ENCODE measurements at places on chromosomes 4 and X.

- DNase-seq = no peak
Observed at GRCh38 chr4:41177016-41177415, 37.3 kb downstream of the APBB2 start.

DNA sequence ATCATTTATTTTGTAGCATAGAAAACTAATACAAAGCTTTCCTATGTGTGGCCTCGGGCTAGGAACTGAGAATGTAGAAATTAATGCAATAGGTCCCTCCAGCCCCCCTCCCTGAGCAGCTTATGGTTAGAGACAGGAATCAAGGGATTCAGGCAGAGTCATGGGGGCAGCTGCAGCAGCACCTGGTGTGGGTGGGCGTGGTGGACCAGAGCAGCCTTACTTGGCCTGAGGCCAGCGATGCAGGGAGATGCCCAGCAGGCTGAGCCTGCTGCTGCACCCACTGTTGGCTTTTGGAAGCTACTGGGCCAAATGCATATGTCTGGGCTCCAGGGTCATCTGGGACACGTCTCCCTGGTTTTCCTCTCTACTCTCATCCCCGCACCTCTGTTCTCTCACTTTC is 74.0 kb downstream of the STK32B start:
- DNase-seq = no peak

DNA sequence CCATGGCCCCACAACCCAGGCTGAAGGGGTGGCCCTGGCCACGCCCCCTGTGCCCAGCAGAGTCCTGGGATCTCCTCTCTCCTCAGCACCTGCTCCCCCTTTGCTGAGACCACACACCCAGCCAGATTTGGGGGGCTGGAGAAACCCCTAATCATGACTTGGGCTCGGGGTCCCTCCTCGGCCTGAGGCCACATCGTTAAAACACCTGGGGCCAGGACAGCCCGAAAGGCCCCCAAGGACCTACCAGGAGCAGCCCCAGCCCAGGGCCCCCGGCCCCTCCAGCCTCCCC is 116.7 kb downstream of the FAM53A start:
- DNase-seq = no peak

DNA sequence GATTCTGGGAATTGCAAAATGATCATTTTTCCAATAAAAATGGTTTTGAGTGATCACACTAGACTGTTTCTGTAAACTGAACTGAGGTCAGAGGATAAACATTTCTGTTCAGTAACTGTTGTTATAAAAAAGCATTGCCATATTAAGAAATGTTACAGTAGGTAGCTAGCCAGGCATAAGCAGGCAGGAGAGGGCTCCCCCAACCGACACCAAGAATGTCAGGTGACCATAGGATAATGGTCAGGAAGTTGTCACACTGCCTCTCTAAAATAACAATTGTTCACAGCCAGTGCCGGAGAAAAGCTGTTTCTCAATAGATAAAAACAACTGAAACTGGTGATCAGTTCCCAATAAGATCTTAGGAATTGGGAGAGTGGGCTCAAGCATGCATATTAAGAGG is 306.2 kb upstream of the SLIT2 start:
- no peak for DNase-seq

DNA sequence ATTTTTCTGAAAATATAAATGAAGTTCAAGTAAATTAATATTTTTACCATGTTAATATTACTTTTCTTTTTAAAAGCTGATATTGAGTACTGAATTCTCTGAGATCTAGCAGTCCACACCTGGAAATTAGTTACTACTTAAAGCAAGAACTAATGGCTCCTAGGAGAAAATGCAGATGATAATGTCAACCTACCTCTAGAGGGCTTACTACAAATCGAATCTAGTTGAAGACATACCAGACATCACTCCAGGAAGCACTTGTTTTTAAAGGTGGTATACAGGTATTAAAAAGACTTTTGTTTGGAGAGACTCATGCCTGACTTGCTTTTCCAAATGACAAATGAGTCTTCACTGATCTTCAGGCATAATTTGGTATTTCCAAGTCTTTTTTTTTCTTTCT is 516.4 kb upstream of the BOD1L1 start:
- no peak for DNase-seq

GRCh38 chrX:37785569-37785968 is 5.7 kb downstream of the CYBB start:
- DNase-seq = no peak

GRCh38 chr4:158936238-158936637 is 166.6 kb upstream of the RAPGEF2 start:
- DNase-seq = no peak

DNA sequence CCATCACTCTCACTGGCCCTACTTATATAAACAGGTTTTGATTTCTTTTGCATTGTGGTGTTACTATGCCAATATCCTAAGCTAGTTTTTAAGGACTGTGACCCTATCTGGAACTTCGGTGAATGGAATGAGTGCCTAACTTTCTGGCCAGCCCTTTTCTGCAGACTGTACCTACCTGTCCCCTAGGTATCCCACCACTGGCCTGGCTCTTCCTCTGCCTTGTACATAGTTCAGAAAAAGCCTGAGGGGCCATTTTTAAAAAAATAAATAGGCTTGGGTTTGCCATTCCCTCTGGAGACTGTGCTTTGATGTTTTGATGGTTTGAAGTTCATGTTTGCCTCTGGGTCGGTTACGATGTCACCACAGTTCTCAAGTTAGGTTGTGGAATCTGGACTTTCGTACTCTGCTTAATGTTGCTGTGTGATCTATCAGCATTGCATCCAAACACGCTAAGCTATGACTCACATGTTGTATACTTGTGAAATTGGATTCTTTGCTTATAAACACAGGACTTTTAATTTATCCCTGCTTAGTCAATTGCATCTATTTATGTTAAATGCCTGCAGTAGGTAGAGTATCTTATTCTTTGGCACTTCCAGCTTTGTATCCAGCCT is 182.0 kb downstream of the ANKRD50 start:
- no peak for DNase-seq

- DNase-seq = no peak
Observed at GRCh38 chr4:53346920-53347852, 18.7 kb downstream of the SCFD2 start.

- no peak for DNase-seq
Observed at GRCh38 chr4:61827907-61828391, 627.8 kb downstream of the ADGRL3 start.

- no peak for DNase-seq
Observed at GRCh38 chr4:56535915-56536314, 30.3 kb downstream of the ARL9 start.

DNA sequence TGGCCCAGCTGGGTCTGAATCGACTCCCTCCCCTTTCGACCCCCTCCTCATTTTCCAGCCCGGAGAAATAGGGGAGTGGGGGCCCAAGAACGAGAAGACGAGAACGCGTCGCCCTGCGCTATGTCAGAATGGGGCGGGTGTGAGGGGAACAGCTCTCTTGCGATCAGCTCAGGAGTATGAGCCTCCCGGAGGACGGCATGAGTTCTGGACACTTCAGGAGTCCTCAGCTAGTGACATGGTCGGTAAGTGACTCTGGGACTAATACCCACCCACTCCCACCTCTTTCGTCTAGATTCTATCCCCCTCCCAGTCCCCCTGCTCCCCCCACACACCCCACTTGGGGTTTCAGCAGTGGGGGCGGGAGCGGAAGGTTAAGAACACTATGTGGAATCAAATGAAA is 944 bp downstream of the KLF8 start:
- DNase-seq = peak; percentile 48

DNA sequence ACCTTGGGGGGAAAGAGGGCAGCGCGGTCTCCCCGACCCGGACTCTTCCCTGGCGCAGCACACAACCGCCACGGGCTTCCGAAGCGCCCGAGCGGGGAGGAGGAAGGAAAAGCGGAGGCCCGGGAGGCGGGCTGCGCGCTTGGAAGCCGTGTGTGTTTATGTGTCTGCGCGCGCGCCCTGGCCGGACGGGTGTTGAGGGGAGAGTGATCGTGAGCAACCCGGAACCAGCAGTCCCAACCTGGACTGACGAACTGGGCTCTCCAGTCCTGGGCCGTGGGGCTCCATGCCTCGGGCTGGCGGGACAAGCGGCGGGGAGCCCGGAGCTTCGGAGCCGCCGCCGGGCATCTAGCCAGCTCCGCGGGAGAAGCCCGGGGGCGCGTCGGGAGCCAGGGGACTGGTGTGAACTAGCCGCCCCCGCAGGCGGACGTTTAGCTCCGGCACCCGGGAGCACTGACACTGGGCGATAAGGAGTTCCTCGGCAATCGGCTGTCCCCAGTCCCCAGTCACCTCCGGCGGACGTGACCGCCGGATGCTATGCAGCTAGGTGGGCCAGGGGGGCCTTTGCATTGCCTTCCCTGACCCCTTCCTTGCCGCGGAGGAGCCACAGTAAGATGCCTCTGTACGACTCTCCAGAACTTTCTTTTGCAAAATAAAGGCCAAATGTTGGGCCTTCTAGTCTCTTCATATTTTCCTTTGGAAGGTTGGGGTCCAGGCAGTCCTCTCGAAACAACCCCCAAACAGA is 74.8 kb upstream of the BCOR start:
- peak; percentile 85 for DNase-seq

DNA sequence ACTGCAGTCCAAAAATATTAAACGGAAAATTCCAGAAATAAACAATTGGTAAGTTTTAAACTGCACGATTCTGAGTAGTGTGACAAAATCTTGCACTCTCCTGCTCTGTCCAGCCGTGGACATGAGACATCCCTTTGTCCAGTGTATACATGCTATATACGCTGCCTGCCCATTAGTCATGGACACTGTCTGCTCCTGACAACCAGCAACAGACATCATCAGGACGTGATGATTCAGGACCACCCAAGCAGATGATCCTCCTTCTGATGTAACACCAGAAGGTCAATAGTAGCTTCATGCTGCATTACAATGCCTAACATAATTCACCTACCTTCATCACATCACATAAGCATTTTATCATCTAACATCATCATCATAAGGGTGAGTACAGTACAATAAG is 36.3 kb downstream of the ATRX start:
- DNase-seq = no peak

GRCh38 chr4:128600996-128601871 is 208.3 kb upstream of the JADE1 start:
- DNase-seq = peak; percentile 82

DNA sequence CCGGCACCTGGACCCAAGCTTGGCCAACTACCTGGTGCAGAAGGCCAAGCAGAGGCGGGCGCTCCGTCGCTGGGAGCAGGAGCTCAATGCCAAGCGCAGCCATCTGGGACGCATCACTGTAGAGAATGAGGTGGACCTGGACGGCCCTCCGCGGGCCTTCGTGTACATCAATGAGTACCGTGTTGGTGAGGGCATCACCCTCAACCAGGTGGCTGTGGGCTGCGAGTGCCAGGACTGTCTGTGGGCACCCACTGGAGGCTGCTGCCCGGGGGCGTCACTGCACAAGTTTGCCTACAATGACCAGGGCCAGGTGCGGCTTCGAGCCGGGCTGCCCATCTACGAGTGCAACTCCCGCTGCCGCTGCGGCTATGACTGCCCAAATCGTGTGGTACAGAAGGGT is 3.7 kb downstream of the SUV39H1 start:
- no peak for DNase-seq

DNA sequence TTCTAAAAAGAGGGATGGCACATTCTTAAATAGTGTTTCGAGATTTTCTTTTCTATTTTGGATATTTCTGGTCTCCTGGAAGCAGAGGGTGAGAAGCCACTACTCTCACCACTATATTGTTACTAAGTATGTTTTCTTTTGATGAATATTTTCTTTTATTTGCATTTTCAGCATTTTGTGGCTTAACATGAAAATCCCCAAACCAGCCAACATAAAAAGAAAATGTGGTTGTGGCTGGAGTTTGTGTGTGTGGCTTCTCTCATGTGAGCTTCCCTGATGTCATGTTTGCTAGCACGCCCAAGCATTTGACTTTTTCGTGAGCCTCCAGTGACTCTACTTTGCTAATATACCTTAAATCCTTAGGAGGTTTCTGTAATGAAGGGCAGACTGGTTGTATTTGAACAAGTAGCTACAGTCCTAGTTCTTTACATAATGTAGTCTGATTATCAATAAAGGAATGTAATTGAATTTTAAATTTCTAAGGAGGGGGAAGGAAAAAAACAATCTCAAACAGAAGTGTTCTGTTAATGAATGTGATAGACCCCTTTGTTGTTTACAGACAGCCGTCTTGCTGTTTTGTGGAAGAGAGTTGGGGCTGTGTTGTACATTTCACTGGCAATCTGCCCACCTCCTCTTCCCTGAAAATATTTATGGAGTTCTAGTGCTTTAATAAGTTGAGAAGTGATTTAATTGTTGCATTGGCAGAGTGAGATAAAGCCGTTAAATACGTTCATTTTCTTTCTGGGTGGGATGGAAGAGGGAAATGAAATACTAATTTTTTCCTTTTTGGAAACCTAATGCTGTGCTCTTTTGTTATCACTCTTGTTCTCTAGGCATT is 114.6 kb downstream of the ARHGAP10 start:
- DNase-seq = no peak

- DNase-seq = no peak
Observed at GRCh38 chr4:75102787-75103085, 169.8 kb downstream of the PARM1 start.

- no peak for DNase-seq
Observed at GRCh38 chrX:121216641-121217374, 169.4 kb downstream of the GLUD2 start.

DNA sequence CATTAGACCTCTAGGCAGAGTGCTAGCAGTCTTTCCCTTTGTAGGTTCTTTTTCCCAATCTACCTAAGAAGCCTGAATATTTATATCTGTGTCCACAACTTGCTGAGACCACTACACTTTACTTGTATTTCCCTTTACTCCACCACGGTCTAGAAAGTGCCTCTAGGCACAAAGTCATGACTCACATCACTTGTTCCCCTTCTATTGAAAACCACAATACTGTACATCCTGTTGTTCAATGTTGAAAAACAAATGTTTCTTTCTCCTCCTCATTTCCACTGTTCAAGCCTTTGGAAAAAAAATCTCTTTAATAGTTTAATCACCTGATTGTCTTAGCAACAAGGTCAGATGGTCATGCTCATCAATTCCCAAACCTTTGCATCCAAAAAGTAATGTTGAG is 326.7 kb downstream of the GUCY2F start:
- DNase-seq = no peak

DNA sequence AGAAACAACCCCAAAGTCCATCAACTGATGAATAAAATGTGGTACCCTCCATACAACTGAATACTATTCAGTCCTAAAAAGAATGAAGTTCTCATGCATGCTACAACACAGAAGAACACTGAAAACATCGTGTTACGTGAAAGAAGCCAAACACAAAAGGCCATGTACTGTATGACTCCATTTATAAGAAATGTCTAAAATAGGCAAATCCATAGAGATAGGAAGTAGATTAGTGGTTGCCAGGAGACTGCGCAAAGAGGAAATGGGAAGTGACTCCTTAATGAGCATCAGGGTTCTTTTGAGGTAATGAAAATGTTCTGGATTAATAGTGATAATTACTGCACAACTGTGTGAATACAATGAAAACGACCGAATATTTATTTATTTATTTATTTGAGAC is 23.4 kb downstream of the FBXW7 start:
- no peak for DNase-seq

DNA sequence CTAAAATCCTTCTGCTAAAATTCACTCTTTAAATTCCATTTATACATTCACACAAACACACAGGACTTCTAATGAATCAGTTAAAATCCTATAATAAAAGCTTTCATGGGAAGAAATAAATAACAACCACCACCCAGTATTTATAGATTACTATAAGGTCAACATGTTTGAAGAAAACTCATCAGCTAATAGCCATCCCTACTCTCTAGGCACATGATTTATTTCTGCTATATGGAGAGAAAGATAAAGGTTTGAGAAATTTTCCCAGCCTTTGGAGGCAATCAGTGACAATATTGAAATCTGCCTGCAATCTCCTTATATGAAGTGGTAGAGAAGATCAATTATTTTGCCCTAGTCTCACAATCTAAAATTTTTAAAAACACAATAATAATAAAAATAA is 1038.9 kb upstream of the DIAPH2 start:
- no peak for DNase-seq
